Activated CD8-positive, alpha-beta memory T cell treated with anti-CD3 and anti-CD28 coated beads, Interleukin-2, amount 10 ng/mL, durations not matched to agents 7 days and 5 days (primary cell): ENCODE measurements at places on chromosomes 1 and 21. TPM values are rescaled to one million over a fixed set of nuclear protein-coding genes. Genes with fewer than 3 reads are reported as not detected.

Gene PDPN
- not detected for total RNA-seq

Gene ASPM
- 73.8 TPM for total RNA-seq

Gene CNKSR1
- total RNA-seq: 1.4 TPM

Gene TNFRSF9
- total RNA-seq: 19.2 TPM

Gene OVAAL
- total RNA-seq: not detected

Gene MANEAL
- 4.5 TPM for total RNA-seq

Gene LZIC
- total RNA-seq: 25.0 TPM

Gene LINGO4
- total RNA-seq: 0.07 TPM

Gene IFFO2
- 12.5 TPM for total RNA-seq

Gene NBPF15
- total RNA-seq: 36.9 TPM

Gene RNF186
- not detected for total RNA-seq

Gene SELE
- not detected for total RNA-seq

Gene DYRK3
- total RNA-seq: 9.5 TPM

Gene ASTN1
- total RNA-seq: not detected

Gene ZRANB2
- 119 TPM for total RNA-seq

Gene MMEL1
- not detected for total RNA-seq

Gene JMJD4
- total RNA-seq: 24.1 TPM

Gene PDE9A
- 2.0 TPM for total RNA-seq

Gene CTBS
- total RNA-seq: 18.7 TPM

Gene USH2A
- not detected for total RNA-seq

Gene GFI1
- 87.8 TPM for total RNA-seq

Gene NBPF20
- 0.55 TPM for total RNA-seq

Gene CEP104
- total RNA-seq: 45.0 TPM

Gene F13B
- total RNA-seq: not detected

Gene BTBD19
- total RNA-seq: 3.7 TPM

Gene SLC6A17
- total RNA-seq: not detected

Gene FAM163A
- total RNA-seq: not detected

Gene PCP4
- not detected for total RNA-seq

Gene F5
- total RNA-seq: 14.0 TPM

Gene FCRL6
- total RNA-seq: 0.61 TPM

Gene CLDN8
- not detected for total RNA-seq

Gene ALX3
- not detected for total RNA-seq

Gene SERTAD4
- not detected for total RNA-seq

Gene SLC2A5
- not detected for total RNA-seq

Gene STMN1
- 626 TPM for total RNA-seq

Gene DNALI1
- total RNA-seq: 0.26 TPM

Gene ZMYND12
- 0.21 TPM for total RNA-seq

Gene LENEP
- 0.91 TPM for total RNA-seq

Gene HEYL
- total RNA-seq: not detected

Gene CD1E
- not detected for total RNA-seq

Gene FCER1G
- total RNA-seq: 5.8 TPM

Gene WNT3A
- total RNA-seq: not detected

Gene GJA5
- not detected for total RNA-seq

Gene KCND3
- total RNA-seq: not detected

Gene CGN
- total RNA-seq: 0.70 TPM
